ENCODE measurements at places on chromosomes 2 and 18. TPM values are rescaled to one million over a fixed set of nuclear protein-coding genes. Genes with fewer than 3 reads are reported as not detected.

Gene CRYGD
- total RNA-seq: not detected

Gene CYBRD1
- total RNA-seq: 61.7 TPM

Gene CYTIP
- 0.07 TPM for total RNA-seq

Gene EPG5
- 11.5 TPM for total RNA-seq

Gene SLC38A11
- not detected for total RNA-seq

Gene GALNT5
- total RNA-seq: under 0.01 TPM

Gene NPAS2
- 9.8 TPM for total RNA-seq

Gene ACMSD
- not detected for total RNA-seq

Gene LIMS4
- total RNA-seq: 12.4 TPM

Gene HOXD1
- 0.07 TPM for total RNA-seq

Gene TEX44
- total RNA-seq: not detected

Gene TFPI
- 243 TPM for total RNA-seq

Gene SOWAHC
- total RNA-seq: 6.4 TPM

- DNase-seq: no peak
These were observed 7.6 kb downstream of the ZFP36L2 start for GRCh38 chr2:43218702-43219382.

DNA sequence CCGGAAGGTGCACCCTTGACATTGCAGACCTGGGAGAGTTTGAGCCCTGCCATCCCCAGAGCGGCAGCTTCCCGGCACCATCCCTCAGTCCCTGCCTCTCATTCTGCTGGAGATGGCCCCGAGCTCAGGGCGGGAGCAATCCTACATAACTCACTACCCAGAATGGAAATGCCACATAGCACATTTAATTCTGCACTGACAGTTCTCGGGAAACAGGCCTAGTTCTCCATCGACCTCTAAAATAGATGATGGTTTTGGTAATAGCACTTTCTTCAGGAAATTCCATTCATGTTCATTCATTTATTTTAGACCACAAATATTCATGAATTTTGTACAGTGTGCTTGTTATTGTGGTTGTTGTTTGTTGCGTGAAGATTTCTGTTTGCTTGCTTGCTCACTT is 92.9 kb upstream of the SLC14A2 start:
- no peak for DNase-seq

DNA sequence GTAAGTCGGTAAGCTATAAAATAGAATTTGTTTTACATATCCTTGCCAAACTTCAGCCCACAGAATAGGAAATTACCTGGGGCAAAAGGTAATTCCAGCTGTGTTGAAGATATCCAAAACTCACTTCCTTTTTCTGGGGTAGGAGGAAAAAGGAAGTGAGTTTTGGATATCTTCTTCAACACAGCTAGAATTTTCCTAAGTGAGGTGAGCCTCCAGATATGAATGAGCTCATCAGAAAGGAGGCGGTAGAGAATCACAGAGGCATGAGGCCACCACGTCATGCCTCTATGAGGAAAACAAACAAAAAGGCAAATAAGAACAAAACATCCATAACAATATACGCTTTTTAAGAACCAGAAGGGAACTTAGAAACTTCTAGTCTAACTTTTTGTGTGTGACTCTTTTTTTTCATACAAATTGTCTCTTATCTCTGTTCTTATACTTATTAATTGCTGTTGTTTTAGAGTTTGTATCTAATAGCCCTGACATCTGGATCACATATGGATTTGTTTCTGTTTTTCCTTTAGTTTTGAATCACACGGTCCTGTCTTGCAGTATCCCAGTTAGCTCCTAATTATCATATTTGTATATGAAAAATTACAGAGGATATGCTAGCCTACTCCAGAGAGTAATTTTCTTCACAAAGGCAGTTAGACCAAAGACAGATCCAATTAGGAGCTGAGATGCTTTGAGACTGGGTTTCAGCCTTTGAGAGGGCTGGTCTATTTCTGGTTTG is 104.5 kb downstream of the RBM43 start:
- DNase-seq: no peak

DNA sequence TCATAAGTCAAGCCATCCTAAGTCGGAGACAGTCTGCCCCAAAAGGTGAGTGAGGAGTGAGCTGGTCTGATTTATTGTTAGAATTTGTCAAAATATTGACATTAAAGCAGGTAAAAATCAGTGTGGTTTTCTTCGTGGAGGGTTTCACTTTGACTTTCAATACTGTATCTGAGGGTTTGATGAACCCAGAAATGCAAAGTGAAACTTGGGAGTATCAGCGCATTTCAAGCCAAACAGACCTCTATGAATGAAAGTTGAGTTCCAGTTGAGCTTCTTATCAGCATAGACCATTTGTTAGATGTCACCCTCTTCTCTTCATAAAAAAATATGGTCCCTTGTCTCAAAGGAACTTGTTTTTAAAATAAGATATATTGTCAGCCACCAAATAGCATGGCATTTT is 21.7 kb upstream of the CXCR4 start:
- DNase-seq: no peak

DNA sequence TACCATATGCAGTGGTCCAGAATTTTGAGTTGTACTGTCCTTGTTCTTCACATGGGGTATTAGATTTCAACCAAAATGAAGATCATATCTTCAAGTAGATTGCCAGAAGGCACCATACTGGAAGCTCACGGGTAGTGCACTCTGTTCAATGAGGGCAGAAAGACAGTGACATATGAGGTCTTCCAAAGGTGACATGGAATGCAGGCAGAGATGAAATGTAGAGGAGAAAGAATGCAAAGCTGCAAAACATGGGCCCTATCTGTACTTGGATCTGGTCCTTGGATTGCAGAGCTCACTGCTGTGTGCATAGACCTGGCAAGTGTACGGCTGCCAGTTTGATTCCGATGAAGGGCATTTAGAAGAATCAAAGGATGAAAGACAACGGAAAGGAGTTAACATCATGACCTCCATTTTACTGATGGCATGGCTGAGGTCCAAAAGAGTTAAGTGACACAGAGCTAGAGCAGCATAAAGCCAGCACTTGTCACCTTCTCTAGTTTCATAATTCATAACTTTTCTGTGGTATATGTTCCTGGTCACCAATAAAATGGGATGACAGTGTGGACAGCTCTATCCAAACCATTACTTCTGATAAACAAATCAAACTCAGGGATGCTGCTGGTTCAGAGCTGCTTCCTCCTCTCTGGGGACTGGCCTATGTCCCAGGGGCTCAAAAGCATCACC is 64.7 kb downstream of the BCL2 start:
- no peak for DNase-seq

DNA sequence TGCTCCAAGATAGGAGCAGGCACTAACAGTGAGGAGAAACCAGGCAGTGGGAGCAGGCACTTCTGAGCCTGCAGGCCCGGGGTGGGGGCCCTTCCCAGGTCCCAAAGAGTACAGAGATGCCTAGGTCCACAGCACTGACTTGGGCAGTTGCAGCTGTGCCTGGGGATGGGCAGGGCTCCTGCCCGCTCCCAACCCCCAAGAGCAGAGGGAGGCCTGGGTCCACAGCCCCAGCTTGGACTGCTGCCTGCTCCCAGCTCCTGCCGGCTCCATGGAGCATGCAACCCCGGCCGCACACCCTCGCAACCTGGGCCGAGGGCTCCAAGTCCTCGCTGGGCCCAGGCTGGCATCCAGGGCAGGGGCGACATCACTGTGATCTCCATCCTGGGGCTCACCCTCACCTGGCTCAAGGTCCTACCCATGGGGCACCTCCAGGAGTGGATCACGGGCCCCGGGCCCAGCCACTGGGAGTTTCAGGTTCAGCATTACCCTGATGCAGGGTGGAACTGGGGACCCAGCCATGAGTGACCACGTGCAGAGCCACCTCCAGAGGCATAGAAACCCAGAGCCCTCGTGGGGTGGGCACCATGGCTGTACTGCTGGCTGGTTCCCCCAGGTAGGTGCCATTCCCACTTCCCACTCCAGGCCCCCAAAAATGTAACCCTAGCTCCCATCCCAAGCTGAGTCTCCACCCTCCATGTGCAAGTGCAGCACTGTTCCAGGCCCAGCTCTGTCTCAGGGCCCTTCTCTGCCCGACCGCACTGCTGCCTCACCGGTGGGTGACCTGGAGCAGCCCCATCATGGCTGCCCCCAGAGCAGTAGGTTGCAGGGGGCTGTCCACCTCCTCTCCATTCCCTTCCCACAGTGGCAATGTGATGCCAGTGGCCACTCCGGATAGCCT is 325.6 kb downstream of the NR4A2 start:
- no peak for DNase-seq

DNA sequence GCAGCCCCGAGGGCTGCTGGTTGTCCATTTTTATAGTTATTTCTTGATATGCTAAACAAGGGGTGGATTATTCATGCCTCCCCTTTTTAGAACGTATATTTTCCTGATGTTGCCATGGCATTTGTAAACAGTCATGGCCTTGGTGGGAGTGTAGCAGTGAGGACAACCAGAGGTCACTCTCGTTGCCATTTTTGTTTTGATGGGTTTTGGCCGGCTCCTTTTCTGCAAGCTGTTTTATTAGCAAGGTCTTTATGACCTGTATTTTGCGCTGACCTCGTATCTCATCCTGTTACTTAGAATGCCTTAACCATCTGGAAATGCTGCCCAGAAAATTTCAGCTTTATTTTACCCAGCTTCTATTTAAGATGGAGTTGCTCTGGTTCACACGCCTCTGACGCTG is 825.8 kb upstream of the CDH2 start:
- no peak for DNase-seq

DNA sequence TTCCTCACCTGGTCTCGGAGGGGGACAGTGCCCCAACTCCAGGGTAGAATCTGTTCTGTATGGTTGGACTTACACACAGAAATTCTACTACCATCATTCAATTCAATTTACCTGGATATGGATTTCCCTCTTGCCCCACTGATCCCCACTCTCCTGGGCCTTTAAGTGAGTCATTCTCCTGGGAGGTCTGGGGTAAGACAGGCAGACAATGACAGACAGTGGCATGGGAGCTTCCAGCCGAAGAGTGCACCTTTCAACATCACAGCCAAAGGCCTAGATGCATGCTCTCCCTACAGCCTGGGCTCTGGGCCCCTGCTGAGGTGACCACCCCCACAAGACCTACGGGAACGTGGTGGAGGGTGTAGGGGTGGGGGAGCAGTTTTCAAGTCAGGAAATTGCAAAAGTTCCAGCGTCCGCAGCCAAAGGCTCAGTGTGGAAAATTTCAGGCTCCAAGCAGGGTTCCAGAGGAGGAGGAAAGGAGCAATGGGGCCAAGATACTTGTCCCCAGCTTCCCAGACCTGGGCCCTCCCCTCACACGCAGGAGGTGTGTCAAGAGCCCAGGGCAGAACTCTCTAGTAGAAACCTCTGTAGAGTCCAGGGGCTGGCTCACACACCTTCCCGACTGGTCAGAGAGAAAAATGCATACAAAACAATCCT is 296.4 kb downstream of the CYP26B1 start:
- DNase-seq: no peak

- no peak for DNase-seq
These were observed 71.8 kb upstream of the STAM2 start for GRCh38 chr2:152247337-152247695.

GRCh38 chr2:147610496-147611040 is 234.3 kb upstream of the ACVR2A start:
- DNase-seq: no peak

GRCh38 chr2:70930371-70931329 is 5.0 kb upstream of the ATP6V1B1 start:
- DNase-seq: no peak

GRCh38 chr18:49678440-49678839 is 116.6 kb downstream of the LIPG start:
- no peak for DNase-seq

DNA sequence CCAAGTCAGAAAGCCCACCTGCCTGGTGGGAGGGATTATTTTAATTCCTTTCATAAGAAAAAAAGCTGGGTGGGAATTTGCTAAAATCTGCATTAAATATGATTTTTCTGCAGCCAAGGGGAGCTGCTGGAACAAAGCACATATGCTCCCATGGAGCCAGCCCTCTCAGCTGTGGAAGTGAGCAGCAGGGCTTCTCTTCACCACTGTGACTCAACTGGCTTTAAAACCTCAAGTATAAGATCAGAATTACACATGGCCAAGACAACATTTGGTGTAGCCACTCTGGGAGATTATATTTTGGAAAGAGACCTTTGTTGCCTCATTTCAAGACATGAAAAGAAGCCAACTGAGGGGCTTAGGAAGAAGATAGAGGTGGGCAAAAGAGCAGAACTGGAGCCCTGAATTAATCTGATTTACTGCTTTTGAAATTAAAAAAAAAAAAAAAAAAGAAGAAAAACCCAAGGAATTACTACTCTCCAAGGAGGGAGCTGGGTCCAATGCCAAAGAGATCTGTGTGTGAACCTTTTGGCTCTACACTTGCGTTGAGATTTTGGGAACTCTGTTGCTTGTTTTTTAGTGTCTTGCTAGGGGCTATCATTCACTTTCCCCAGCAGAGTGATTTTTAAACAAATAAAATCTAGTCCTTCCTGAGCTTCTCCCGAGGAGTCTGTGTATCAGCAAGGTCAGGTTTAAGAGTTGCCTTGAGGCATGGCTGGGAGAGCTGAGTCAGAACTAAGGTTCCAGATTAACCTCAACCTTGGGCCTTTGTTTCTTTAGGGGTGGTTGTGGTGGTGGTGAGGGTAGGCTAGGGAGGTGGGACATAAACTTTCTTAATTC is 6.0 kb downstream of the LHCGR start:
- DNase-seq: no peak

DNA sequence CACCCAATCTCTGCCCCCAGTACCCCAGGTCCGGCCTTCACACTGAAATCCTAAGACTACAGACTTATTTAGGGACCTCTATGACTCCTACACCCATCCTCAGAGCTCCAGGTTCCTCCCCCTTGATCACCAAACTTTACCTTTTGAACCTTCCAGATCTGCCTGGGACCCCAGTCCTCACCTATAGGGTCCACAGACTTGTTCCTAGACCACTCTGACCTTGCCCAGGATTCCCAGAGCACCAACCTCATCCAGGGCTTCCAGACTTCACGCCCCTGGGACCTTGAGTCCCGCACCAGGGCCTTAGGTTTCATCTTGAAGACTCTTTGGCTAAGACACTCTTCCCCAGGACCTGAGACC is 462 bp downstream of the CHCHD5 start:
- no peak for DNase-seq

- DNase-seq: no peak
These were observed 46.0 kb downstream of the SANBR start for GRCh38 chr2:61111708-61112107.

- no peak for DNase-seq
These were observed 1004.9 kb upstream of the ZEB2 start for GRCh38 chr2:145524836-145525235.

GRCh38 chr2:121476684-121477083 is 54.0 kb upstream of the RNU4ATAC start:
- DNase-seq: no peak

- no peak for DNase-seq
These were observed 76.6 kb downstream of the NEB start for GRCh38 chr2:151657667-151658076.

GRCh38 chr18:30088238-30089015 is 954.1 kb downstream of the DSC3 start:
- no peak for DNase-seq

GRCh38 chr2:111015283-111015995 is 105.3 kb upstream of the BCL2L11 start:
- no peak for DNase-seq

Measured in pulmonary artery endothelial cell (primary cell).